ENCODE measurements at places on chromosomes 4 and X.

- no peak for DNase-seq
Observed at GRCh38 chrX:57366430-57366829, 79.9 kb downstream of the FAAH2 start.

DNA sequence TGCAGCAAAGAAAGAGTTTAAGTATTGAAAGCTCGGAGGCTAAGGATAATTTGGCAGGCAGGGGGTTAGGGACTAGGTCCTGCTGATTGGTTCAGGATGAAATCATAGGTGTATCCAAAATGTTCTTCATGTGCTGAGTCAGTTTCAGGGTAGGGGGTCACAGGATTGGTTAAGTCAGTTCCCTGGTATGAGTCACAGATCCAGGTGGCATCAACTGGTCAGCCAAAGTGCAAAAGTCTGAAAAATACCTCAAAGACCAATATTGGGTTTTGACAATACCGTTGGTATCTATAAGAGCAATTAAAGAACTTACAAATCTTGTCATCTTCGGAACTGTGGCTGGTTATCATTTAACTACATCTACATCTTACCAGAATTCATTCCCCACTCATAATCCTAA, 25.6 kb upstream of the PRDM8 start:
- no peak for DNase-seq

- peak; percentile 65 for DNase-seq
Observed at GRCh38 chr4:83252782-83253405, 31.7 kb downstream of the COQ2 start.

DNA sequence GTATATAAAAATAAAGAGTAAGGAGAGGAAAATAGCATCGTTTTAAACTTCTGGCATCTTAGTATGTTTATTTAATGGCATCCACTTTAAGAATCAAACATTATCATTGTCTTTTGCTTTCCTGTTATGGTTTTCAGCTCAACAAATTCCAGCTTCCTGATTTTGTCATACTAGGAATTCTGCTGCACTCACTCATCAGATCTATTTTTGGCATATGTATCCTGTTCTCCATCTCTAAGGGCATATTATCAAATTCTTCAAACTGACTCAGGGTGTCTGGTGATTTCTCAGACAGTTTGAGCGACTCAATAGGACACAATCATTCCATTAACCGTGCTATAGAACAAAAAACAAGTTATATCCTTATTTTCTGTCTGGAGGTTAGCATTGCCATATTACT, 248.5 kb upstream of the DIAPH2 start:
- no peak for DNase-seq

- no peak for DNase-seq
Observed at GRCh38 chrX:10660171-10660570, 39.8 kb upstream of the MID1 start.

DNA sequence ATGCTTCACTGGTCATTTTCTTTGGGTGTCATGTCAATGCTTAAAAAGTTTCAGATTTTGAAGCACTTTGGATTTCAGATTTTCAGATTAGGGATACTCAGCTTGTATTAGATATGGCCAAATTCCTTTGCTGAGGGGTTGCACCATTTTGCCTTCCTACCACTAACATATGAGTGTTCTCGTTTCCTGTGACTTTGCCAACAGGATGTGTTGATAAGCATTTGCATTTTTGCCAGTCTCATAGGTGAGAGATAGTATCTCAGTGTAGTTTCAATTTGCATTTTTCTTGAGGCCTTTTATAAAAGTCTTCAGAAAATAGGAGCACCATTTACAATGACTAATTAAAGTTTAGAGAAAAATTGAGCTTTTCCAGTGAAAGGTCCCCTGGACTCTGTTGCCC, 71.6 kb upstream of the CLCN4 start:
- no peak for DNase-seq

DNA sequence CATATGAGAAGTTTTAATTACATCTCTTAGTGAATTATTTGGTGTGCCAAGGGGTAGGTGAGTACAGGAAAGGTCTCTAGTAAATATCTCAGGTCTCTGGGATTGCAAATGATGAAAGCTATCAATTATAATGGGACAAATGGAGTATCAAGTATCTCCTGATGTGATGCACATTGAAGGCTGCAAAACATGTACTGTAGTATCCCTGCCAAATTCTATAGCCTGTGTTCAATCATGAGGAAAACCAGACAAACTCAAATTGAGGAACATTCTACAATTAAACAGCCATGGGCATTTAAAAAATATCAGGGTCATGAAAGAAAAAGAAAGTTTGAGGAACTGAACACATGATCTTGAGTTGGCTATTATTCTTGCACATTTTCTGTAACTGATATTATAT, 665.4 kb upstream of the PABPC4L start:
- no peak for DNase-seq

DNA sequence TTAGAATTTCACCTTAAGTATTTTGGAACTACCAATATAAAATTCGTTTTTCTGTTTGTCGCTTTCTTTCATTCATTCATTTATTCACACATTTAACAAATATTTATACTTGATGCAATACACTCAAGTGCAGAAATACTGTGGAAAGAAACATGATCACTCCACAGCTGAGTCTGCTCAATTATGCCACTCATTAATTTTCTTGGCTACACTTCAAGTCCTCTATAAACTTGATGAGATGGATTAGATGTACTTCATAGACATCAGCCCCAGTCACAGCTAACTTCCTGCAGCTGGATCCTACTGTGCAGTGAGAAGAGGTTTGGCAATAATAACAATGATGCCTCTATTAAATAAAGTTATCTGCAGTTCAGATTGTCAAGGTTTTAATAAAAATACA, 208.1 kb downstream of the PDGFC start:
- DNase-seq, result no peak

All from NCI-H1436 (cell line).